Jurkat, Clone E6-1 (cell line): ENCODE measurements at places on chromosomes 2 and 18.

- no peak for DNase-seq
These were observed 62.8 kb downstream of the INPP4A start for GRCh38 chr2:98507461-98507860.

DNA sequence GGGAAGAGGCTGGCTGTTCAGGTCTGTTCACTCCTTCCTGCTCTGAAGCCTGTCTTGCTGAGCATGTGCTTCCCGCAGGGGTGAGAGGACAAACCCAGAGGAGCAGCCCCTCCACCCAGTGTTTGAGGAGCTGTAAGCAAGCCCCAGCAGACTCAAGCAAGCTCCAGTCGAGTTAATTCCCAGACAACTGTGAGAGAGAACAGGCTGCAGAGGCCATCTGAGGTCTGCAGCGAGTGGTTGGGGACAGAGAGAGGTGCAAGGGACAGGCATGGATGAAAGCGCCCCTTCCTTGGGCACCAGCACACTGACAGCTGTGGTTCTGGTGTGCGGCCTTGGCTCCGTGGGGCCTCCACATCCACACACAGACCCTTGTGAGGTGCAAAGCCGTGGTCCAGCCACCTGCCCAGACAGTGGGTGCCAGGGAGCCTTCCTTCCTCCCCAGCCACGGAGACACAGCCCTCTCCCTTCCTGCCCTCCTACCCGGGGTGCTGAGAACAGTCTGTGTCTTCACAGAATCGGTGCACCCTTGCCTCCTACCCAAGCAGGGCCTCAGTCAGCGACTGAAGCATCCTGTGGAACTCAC, 36.2 kb downstream of the MAL start:
- no peak for DNase-seq

- DNase-seq, result no peak
These were observed 33.7 kb upstream of the GTF2A1L start for GRCh38 chr2:48583961-48584360.

DNA sequence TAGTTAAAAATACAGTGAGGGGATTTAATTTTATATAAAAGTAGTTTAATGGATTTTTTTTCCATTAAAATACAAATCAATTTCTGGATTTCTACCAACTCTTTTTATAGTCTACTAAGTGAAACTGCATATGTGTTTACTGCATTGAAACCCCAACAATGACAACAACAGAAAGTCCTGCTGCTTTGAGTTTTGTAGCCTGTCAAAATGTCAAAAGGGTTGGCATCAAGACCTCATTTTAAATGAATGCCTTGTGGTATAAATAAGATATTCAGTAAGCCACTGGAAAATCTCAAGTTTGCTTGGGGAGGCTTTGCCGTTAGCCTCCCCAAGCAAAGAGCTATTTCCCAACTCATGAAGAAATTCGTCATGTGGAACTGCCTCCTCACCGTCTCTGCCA, 440.3 kb upstream of the HNMT start:
- no peak for DNase-seq

- peak; percentile 45 for DNase-seq
These were observed 332.1 kb downstream of the AGPS start for GRCh38 chr2:177724398-177725287.

DNA sequence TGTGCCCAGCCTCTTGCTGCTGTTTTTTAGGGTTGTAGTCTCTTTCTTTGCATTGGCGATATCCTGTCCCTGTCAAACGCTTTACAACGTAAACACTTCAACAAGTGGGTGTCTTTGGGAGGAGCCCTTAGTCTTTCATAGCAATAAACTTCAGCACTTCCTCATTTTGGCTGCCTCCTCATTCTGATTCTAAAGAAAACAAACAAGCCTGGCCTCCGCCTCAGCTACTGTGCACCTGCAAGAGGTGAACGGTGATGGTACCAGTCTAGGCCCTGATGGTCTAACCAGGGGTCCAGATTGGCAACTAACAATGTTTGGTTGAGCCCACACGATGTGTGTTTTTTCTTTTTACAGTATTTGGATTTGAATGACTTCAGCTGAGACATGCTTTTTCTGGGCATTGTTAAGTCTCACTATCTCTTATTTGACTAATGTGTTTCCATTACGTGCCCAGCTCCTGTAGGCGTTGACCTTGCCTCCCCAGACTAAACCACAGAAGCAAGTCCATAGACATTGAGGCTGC, 53.2 kb upstream of the CUL3 start:
- DNase-seq, result no peak

- DNase-seq, result no peak
These were observed 9.2 kb downstream of the OXER1 start for GRCh38 chr2:42754776-42755140.
